ENCODE measurements at places on chromosomes 4 and X.

- DNase-seq: peak; percentile 79
These were observed 51.8 kb downstream of the RBPJ start for GRCh38 chr4:26372525-26373172.

DNA sequence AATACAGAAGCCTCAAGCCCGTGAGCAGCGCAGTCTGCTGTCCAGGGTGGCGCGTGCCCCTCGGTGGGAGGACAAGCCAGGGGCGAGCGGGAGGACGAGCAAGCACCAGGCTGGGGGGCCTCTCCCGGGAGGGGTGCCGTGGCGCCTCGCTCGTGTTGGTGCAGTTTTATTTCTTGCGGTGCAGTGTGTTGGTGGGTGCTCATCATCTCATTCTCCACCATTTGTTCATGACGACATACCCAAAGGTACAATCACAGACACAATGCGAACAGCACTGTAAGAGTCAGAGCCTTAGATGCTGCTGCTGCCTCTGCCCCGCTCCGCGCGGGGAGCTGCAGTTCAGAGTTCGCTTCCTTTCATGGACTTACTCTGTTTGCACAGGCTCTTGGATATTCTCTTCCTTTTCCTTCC is 30.3 kb downstream of the RGS12 start:
- no peak for DNase-seq

DNA sequence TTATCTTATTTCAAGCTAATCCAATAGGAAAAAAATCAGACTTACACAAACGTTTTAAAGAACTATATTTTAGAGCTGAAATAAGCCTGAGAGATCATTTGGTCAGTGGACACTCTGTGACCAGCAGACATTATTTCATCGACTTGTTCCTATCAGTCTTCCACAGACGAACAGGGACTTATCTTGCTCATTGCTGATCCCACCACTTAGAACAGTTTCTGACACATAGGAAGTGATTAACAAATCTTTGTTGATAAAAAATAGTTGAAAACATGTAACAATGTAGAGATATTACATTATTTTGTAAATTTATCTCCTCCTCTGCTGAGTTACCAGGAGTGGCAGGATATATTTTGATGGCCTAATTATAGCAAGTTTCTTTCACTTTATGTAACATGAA is 65.8 kb downstream of the TAPT1 start:
- DNase-seq: no peak

DNA sequence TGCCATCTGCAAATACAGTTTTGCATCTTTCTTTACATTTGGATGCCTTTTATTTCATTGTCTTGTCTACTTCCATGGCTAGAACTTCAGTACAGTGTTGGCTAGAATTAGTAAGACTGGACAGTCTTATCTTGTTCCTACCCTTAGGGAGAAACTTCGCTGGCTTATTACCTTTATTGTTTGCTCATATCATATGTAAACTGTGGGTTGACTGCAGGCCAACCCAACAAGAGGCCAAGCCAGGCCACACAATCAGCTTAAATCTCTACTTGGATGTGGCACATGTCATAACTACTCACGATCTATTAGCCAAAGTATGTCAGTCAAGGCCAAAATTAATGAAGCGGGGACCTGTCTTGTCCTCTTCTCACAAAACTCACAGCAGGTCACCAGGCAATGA is 144.1 kb downstream of the THOC2 start:
- no peak for DNase-seq
